HFFc6 (cell line): ENCODE measurements at places on chromosomes 4 and X. TPM values are rescaled to one million over a fixed set of nuclear protein-coding genes. Genes with fewer than 3 reads are reported as not detected.

- no peak for DNase-seq
- H3K27me3 ChIP-seq: no peaks in the 10 kb centered on the region
- peaks cover 45% of the 10 kb centered on the region for H3K4me1 ChIP-seq
- no peak overlapping the region for H3K27ac ChIP-seq
- peaks cover 60% of the 10 kb centered on the region for H3K36me3 ChIP-seq
- no peak overlapping the region for H3K4me3 ChIP-seq
These were observed 75.7 kb downstream of the FAM114A1 start for GRCh38 chr4:38943343-38943742.

DNA sequence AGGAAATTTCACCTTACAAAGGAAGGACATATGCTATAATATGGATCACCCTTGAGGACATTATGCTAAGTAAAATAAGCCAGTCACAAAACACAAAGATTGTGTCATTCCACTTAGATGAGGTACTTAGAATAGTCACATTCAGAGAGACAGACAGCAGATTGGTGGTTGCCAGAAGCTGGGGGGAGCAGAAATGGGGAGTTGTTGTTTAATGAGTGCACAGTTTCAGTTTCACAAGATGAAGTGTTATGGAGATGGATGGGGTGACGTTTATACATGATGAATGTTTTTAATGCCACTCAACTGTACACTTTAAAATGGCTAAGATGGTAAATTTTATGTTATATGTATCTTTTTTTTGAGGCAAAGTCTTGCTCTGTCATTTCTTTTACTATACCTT, 14.8 kb upstream of the SPON2 start:
- no peak overlapping the region for H3K27ac ChIP-seq
- H3K36me3 ChIP-seq: peaks cover 6% of the 10 kb centered on the region
- no peak overlapping the region for H3K4me3 ChIP-seq
- H3K27me3 ChIP-seq: peaks cover 1% of the 10 kb centered on the region; the same call in 1 of the 2 replicates
- DNase-seq: no peak
- peaks cover 66% of the 10 kb centered on the region for H3K4me1 ChIP-seq

DNA sequence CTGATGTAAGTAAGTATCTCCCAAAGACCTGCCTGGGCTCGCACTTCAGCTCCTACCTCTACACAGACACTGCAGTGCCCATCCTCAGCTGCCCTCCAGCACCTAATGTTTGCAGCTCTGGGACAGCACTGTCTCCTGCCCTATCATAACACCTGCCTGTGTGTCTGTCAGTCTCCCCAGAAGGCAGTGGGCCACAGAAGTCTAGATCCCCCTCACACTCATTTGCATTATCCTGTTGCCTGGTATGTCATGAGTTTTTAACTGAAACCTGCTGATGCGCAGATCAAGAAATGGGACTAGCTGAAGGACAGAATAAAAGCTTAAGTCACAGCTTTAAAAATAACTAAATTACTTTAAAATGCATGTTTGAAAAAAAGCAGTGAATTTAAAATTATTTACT, 43.0 kb downstream of the LRP2BP start:
- no peak overlapping the region for H3K27ac ChIP-seq
- peaks cover 57% of the 10 kb centered on the region for H3K36me3 ChIP-seq
- peaks cover 21% of the 10 kb centered on the region for H3K4me1 ChIP-seq
- DNase-seq: no peak
- no peaks in the 10 kb centered on the region; the same call in 1 of the 2 replicates for H3K27me3 ChIP-seq

DNA sequence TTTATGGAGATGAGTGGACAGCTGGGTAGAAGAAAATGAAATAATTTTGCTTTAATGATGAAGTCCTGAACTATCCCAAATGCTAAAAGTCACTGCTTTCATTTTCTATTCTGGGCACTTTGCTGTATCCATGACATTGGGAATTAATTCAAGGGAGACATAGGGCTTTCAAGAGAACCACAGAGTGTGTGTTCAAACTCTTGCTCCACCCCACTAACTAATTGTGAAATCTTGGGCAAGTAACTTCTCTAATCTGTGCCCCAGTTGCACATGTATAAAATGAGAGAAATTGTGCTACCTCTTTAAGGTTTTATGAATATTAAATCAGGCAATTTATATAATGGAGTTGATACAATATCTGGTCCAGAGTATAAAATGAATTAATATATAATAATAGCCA, 1422.0 kb downstream of the ADGRL3 start:
- DNase-seq: no peak
- H3K36me3 ChIP-seq: no peaks in the 10 kb centered on the region
- H3K27ac ChIP-seq: no peak overlapping the region
- H3K27me3 ChIP-seq: no peaks in the 10 kb centered on the region
- H3K4me3 ChIP-seq: no peak overlapping the region

DNA sequence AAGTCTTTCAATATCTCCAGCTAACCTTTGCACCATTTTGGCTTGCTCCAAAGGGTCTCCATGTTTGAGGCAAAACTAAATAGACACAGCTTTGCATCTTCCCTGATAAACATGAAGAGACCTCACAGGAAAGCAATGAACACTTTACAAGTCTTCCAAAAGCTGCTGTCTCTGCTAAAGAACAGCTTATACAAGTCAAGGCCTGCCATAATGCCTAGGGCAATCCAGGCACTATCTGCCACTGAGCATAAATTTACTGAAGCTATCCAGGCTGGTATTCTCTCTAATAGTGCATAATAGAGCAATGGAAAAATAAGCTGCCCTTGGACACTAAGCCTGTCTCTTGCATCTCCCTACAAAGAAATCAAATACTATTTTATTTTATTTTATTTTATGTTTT, 60.1 kb upstream of the S100G start:
- no peaks in the 10 kb centered on the region for H3K27me3 ChIP-seq
- peaks cover 11% of the 10 kb centered on the region; the same call in 1 of the 2 replicates for H3K36me3 ChIP-seq
- H3K27ac ChIP-seq: no peak overlapping the region
- peaks cover 32% of the 10 kb centered on the region for H3K4me1 ChIP-seq
- no peak overlapping the region for H3K4me3 ChIP-seq
- no peak for DNase-seq

GRCh38 chr4:156291317-156291716, 337.7 kb upstream of the CTSO start:
- H3K4me3 ChIP-seq: peak overlapping the region; percentile 50
- peaks cover 51% of the 10 kb centered on the region for H3K4me1 ChIP-seq
- H3K36me3 ChIP-seq: no peaks in the 10 kb centered on the region
- no peaks in the 10 kb centered on the region; the same call in 1 of the 2 replicates for H3K27me3 ChIP-seq
- H3K27ac ChIP-seq: peak overlapping the region; percentile 57

DNA sequence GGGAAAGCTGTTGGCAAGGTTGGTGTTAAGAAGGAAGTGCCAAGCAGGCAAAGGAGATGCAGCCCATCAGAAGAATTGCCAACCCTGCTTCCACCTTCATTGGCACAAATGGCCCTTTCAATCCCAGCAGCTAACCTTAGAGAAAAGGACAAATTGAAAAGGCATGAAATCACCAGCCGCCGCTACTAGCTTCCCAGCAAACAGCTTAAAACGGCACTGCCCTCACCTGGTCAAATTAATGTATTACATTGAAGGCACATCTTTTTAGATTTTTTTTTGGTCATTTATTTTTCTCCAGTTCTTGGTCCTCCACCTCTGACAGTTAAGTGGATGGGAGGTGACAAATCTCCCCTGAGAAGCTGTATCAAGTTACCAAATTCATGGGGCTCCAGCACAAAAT, 51.0 kb upstream of the NHSL2 start:
- H3K27me3 ChIP-seq: peaks cover 22% of the 10 kb centered on the region
- no peak overlapping the region for H3K4me3 ChIP-seq
- H3K36me3 ChIP-seq: no peaks in the 10 kb centered on the region
- DNase-seq: peak; percentile 17
- H3K4me1 ChIP-seq: peaks cover 5% of the 10 kb centered on the region; the same call in 1 of the 2 replicates

- DNase-seq: peak; percentile 26
- H3K27me3 ChIP-seq: peaks cover 45% of the 10 kb centered on the region
- no peak overlapping the region for H3K27ac ChIP-seq
- H3K4me1 ChIP-seq: 0 out of 2 replicates have a peak, but pooled peaks cover 7% of the 10 kb centered on the region
- H3K36me3 ChIP-seq: no peaks in the 10 kb centered on the region
These were observed 16.7 kb downstream of the HMX1 start for GRCh38 chr4:8854931-8855330.

GRCh38 chr4:94208266-94208665, 601 bp downstream of the SMARCAD1 start:
- no peak for DNase-seq
- peak overlapping the region; percentile 95 for H3K4me3 ChIP-seq
- peaks cover 32% of the 10 kb centered on the region for H3K4me1 ChIP-seq
- H3K36me3 ChIP-seq: peaks cover 21% of the 10 kb centered on the region
- H3K27ac ChIP-seq: peak overlapping the region; percentile 98
- peaks cover 2% of the 10 kb centered on the region; the same call in 1 of the 2 replicates for H3K27me3 ChIP-seq

DNA sequence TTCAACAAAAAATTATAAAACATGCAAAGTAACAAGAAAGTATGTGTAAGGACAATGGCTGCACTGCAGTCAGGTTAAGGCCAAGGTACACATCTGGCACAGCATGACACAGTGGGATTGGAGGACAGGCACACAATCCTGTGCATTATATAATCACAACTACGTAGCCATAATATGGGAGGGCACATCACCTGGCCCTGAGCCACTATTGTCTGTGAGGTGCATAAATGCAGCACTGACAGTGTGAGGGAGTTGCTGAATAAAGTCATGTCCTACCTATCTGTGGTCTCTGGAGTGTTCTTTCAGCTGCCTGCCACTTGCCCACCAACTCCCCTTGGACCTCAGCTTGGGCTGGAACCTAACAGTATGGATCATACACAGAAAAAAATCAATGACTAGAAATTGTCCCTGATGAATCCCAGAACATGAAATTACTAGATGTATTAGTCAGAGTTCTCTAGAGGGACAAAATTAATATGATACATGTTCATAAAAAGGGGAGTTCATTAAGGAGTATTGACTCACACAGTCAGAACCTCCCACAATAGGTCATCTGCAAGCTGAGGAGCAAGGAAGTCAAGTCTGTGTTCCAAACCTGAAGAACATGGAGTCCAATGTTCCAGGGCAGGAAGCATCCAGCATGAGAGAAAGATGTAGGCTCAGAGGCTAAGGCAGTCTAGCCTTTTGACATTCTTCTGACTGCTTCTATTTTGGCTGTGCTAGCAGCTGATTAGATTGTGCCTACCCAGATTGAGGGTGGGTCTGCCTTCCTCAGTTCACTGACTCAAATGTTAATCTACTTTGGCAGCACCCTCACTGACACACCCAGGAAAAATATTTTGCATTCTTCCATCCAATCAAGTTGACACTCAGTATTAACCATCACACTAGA, 46.4 kb upstream of the KCTD8 start:
- H3K4me1 ChIP-seq: no peaks in the 10 kb centered on the region
- no peak for DNase-seq
- no peak overlapping the region for H3K4me3 ChIP-seq
- H3K27ac ChIP-seq: no peak overlapping the region
- H3K27me3 ChIP-seq: no peaks in the 10 kb centered on the region
- no peaks in the 10 kb centered on the region for H3K36me3 ChIP-seq

DNA sequence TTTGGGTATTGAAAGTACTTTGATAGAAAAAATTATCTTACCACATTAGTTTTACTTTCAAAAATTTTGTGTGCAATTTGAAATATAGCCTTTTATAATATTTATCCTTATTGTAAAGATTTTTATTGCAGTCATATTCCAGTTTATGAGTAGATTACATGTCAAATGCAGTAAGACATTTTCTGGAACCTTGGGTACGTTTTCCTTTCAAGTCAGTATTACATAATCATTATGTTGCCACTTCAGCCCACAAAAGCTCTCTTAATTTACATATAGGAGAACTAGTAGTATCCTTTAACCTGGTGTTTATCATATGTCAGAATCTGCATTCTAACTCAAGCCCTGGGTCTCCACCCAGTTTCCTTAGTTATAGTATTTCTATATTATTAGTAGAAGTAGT, 98.5 kb downstream of the CENPC start:
- H3K27ac ChIP-seq: no peak overlapping the region
- no peak overlapping the region for H3K4me3 ChIP-seq
- H3K36me3 ChIP-seq: peaks cover 14% of the 10 kb centered on the region; the same call in 1 of the 2 replicates
- DNase-seq: no peak
- peaks cover 7% of the 10 kb centered on the region for H3K4me1 ChIP-seq

DNA sequence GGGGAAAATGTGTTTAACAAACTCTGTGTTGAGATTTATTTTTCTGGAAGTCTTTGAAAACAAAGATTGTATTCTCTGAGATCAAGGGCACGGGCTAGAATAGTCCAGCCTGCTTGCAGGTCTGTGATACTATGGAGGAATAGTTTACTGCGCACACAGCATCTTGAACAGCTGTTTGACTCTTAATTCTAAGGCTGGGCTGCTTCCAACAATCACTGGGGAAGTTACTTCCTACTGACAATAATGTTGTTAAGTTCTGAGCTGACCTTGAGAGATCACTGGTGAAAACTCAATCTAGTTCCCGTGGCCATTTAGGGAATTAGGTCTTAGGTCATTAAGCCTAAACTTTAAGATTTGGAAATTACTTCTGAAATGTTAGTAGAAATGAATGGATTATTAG, 416.1 kb upstream of the FTHL17 start:
- peaks cover 7% of the 10 kb centered on the region for H3K4me1 ChIP-seq
- H3K4me3 ChIP-seq: no peak overlapping the region
- no peaks in the 10 kb centered on the region for H3K36me3 ChIP-seq

DNA sequence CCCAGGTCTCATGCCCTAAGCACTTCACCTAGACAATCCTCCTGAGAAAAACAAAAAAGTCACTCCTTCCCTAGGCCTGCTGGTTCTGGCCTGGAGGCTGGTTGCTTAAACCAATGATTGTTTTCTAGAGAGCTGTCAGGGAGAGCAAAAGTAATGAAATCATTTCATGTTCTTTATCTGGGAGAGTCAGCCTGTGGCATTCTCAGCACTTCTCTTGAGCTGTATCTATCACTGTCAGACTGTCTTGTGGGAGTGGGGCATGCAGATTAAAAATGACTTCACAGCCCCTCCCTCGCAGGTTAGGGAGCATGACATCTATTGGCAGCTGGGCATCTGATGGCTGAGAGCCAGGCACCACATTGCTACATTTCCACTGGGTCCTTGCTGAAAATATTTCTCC, 20.4 kb upstream of the TMEM154 start:
- peaks cover 6% of the 10 kb centered on the region for H3K36me3 ChIP-seq
- peaks cover 35% of the 10 kb centered on the region for H3K27me3 ChIP-seq
- DNase-seq: no peak
- no peak overlapping the region for H3K27ac ChIP-seq
- no peaks in the 10 kb centered on the region for H3K4me1 ChIP-seq

DNA sequence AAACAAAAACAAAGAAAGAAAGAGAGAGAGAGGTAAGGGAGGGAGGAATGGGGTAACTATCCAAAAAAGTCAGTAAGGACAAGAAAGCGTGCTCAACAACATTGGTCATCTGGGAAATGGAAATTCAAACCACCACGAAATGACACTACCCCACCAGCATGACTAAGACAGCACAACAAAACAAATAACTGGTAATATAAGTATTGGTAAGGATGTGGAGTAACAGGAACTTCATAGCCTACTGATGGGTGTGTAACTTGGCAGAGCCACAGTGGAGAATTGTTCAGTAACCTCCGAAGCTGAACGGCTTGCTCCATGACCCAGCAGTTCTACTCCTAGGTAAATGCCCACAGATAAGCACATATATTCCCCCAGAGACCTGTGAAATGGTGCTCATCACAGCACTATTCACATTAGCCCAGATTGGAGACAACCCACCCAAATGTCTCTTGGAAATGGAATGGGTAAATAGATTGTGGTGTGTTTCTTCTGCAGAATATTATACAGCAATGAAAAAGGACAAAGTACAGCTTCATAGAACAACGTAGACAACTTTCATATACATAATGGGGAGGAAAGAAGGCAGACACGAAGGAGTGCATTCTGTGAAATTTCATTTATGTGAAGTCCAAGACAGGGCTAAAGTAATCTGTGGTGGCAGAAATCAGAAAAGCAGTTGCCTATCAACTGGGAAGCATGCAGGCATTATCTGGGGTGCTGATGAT, 95.5 kb upstream of the ATP6AP2 start:
- no peak for DNase-seq
- H3K27me3 ChIP-seq: peaks cover 3% of the 10 kb centered on the region
- no peak overlapping the region for H3K27ac ChIP-seq
- no peaks in the 10 kb centered on the region for H3K36me3 ChIP-seq

Gene CXCL3
- total RNA-seq: 0.27 to 2.0 TPM (median 0.53 TPM) in 3 replicates

Gene COL4A6
- total RNA-seq: 0.10 to 0.15 TPM (median 0.12 TPM) in 3 replicates

Gene CLDN34
- not detected in 3 replicates for total RNA-seq

Gene DGAT2L6
- not detected in 3 replicates for total RNA-seq

Gene CDKL2
- 0.15 to 0.66 TPM (median 0.38 TPM) in 3 replicates for total RNA-seq

Gene XK
- total RNA-seq: not detected in 3 replicates

Gene TCEAL6
- not detected in 3 replicates for total RNA-seq
